ENCODE measurements at places on chromosomes 5 and 9.
A peak's percentile ranks its signal among the peaks of the same experiment; 100 is the strongest.

DNA sequence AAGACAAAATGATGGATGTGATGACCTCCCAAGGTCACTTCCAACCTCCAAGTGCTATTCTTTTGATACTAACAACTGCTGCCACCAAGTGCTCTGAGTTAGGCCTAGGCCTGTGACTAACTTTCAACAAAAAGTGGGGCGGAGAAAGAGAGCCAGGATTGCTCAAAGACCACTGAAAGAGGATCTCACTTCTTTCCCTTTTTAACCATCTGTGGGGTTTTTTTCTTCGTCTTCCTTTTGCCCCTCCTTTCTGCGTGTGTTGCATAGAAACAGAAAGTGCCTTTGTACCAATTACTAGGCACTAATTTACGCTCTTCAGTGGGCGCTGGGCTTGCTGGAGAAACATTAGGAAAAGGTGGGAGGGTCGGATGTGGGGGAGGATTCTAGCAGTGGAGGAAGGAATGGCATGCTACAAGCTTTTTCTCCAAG is 8.0 kb downstream of the KLF9 start:
- DNase-seq, result peak; percentile 57

- no peak for DNase-seq
These were observed 85.8 kb downstream of the FGF1 start for GRCh38 chr5:142600092-142600491.

GRCh38 chr5:57650360-57651069 is 167.9 kb upstream of the ACTBL2 start:
- peak; percentile 77 for DNase-seq

- DNase-seq, result no peak
These were observed 49.0 kb downstream of the TMEM215 start for GRCh38 chr9:32832346-32832745.

Measured in ELR (cell line).